ENCODE measurements at places on chromosomes 4 and X.

- DNase-seq: no peak
Measured at GRCh38 chrX:66579219-66579618, 59.7 kb downstream of the EDA2R start.

GRCh38 chr4:26583538-26583864 is 383 bp upstream of the TBC1D19 start:
- no peak for DNase-seq

GRCh38 chr4:155241225-155241624 is 32.8 kb downstream of the NPY2R start:
- DNase-seq: no peak

DNA sequence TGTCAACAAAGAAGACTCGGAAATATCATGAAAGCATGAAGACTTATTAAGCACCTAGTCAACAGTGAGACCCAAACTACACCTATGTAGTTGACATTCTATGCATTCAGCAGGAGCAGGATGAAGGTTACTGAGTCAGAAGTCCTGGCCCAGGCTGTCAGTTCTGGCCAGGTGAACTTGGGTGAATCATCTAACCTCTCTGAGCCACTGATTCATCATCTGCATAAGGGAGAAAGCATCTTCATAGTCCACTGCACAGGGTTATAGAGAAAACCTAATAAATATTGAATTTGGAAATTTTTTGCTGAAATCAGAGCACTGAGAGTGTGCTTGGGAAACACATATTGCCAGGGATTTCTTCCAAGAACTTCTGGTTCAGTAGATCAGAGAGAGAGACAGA is 296.0 kb upstream of the SFRP2 start:
- no peak for DNase-seq

DNA sequence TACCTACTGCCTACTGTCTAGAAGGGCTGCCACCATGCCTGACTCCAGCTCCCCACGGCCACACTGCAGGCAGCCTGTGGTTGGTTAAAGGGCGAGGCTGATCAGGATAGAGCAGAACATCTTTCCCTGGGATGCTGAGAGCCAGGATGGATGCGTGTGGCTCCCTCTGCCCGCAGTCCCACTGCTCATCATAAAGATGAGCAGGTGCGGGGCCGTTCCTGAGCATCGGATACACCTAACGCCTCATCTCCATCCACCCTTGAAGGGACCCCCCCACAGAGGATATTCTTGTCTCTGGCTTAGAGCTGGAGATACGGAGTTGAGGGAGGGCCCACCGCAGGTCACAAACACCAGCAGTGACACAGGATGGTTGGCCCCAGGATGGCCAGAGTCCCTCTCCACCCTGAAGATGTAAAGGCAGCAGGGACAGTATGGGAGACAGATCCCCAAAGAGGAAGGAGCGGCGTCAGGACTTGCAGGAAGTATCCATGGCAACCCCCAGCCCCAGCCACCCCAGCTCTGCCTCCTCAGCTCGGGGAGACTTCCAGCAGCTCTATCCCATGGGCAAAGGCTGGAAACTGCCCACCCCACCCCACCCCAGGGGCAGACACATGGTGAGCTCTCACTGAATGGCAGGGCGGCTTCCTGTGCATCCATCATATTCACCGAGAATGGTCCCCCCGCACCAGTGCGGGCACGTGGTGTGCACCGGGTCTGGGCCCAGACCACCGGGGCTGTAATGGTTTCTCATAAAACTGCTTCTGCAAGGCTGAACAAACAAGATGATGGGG is 19.3 kb downstream of the PPP2R2C start:
- no peak for DNase-seq

DNA sequence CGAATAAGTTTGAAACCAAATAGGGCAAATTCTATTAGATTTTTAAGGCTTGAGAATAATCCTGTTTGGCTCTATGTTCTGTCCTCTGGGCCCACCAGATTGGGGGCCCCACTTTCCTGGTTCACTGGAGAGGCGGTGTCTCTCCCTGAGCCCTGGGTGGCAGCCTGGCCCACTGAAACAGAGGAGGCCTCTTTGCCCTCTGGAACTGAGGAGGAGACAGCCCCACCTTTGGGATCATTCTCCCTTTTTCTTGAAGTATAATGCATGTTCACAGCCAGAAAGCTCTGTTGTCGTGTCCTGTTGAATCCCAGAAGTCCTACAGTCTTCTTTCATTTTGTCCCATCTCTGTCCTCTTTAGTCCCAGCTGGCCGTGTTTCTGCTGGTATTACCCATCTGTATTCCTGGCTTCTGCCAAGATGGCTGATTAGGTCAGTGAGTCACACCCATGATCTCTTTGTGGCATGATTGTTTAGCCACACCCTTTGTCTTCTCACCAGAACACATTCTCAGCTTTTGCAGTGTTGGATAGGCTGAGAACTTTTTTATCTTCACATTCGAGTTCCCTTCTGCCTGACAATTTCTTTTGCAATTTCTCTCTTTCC is 8.1 kb upstream of the TBC1D25 start:
- no peak for DNase-seq

DNA sequence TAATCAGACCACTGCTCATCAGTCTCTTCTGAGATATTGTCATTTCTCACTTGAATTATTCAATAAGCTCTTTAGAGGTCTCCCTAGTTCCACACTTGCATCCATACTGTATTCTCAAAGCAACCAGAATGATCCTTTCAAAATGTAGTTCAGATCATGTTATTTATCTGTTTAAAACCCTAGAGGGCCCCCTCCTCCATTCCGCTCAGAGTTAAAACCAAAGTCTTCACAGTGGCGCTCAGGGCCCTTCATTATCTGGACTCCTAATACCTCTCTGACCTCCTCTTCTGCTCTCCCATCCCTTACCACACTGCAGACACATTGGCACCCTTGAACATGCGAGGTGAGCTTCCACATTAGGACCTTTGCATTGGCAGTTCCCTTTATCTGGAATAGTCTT is 32.7 kb upstream of the HPGDS start:
- DNase-seq: no peak

Data from vagina (tissue), 2 donors.